NCI-H2081 treated with DMSO at 0.1 percent for 48 hours (cell line): ENCODE measurements at places on chromosomes 16 and 17.

DNA sequence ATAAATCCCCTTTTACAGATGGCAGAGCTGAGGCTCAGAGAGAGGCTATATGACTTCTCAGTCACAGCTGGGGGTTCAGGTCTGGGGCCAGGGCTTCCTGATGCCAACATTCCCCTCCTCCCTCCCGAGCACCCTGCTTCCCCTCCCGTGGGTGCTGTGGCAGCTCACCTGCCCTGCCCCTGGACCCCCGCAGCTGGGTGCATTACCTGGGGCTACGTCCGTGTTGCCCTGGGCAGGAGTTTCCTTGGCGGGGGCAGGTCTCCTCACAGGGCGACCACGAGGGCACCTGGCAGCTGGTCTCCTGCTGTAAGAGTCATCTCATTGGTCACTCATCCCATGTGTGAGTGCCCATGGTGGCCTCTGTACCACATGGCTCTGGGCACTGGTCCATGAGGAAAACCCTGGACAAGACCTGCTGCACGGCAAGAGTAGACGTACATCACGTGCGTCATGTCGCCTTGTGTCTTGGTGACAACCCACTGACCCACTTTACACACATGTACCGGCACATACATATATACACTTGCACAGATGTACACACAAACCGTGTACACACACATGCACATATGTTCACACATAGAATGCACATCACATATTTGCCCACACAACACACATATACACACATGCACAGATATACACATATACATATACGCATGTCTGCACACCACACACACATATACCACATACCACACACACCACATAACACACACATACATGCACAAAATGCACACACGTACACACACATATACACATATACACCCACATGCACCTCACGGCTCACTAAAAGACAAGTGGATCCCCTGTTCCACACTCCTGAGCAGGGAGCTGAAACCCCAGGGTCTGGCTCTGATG, 134.0 kb downstream of the FOXL1 start:
- DNase-seq, result no peak

GRCh38 chr16:75576384-75576811, 10.2 kb downstream of the GABARAPL2 start:
- no peak for DNase-seq

- no peak for DNase-seq
Measured at GRCh38 chr17:77872199-77872598, 86.3 kb upstream of the TNRC6C start.

- DNase-seq, result no peak
Measured at GRCh38 chr16:87692176-87692575, 73.6 kb downstream of the KLHDC4 start.

- no peak for DNase-seq
Measured at GRCh38 chr17:10768750-10769251, 35.1 kb downstream of the TMEM238L start.

GRCh38 chr16:1972490-1972877, 631 bp downstream of the TBL3 start:
- DNase-seq, result no peak

DNA sequence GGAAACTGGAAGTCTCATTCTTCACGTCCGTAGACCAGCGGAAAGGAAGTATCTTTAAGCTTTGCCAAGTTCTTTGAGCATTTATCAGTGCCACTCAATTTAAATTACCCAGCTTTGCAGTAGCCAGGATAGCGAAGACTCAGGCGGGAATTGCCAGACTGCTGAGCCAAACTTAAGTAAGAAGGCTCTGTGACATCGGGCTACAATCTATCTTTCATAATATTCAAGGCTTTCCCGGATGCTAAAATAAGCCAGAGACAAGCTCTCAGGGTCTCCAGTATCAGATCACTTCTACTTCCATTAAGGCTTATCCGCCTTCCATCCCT, 436 bp upstream of the BRIP1 start:
- DNase-seq, result no peak

GRCh38 chr16:49754495-49755312, 101.2 kb downstream of the ZNF423 start:
- no peak for DNase-seq

- DNase-seq, result no peak
Measured at GRCh38 chr17:80830020-80830780, 161.4 kb upstream of the CHMP6 start.

GRCh38 chr17:66753126-66753920, 81.6 kb upstream of the CACNG5 start:
- DNase-seq, result no peak

DNA sequence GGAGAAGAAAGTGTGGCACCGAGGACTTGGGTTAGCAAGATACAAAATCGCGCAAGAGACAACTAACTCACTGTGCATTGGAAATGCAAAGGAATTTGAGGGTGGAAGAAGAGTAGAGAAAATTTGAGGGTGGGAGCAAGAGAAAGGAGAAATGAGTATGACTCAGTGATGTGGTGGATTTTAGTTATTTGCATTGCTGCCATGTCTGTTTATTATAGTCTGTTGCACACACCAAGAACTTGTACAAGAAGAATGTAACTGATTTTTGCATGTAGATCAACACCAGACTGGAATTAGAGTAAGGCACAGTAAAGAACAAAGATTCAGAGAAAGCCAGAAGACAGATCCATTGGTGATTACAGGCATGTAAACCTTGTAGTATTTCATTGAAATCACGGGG, 71.6 kb upstream of the SMIM36 start:
- no peak for DNase-seq

- no peak for DNase-seq
Measured at GRCh38 chr16:27906883-27907282, 156.6 kb downstream of the GSG1L start.

- DNase-seq, result no peak
Measured at GRCh38 chr17:72470121-72470705, 349.4 kb downstream of the SOX9 start.

- no peak for DNase-seq
Measured at GRCh38 chr17:17235212-17236174, 1.5 kb downstream of the FLCN start.

GRCh38 chr17:29733166-29733565, 110.5 kb upstream of the CORO6 start:
- DNase-seq, result no peak

- no peak for DNase-seq
Measured at GRCh38 chr16:76634847-76635697, 357.9 kb downstream of the CNTNAP4 start.

DNA sequence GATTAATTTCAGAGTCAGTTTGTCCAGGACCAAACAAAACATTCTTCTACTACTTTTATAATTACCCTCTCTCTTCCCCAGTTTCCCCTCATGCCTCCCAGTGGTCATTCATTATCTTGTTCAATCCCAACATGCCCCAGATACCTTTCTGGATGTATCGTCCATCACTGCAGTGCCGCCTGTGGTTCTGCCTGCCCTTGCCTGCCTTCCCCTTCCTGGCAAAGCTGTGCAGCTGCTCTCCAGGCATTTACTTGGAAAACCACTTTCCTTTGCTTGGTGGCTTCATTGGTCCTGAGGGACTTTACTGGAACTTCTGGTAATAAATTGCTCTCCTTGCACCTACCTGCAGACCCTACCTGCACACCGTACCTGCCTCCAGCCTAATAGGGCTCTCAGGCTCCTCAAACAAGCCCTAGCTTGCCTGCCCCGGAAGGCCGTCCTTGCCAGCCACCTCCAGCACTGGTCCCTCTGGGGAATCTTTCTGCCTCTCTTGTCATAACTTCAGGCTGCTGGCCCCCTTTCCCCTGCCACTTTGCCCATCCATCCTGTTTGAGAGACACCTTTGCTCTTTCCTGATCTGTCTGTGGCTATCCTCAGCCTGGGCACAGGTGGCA, 19.5 kb upstream of the MSI2 start:
- DNase-seq, result no peak

- no peak for DNase-seq
Measured at GRCh38 chr17:36689089-36689667, 87.8 kb downstream of the MRM1 start.

- DNase-seq, result no peak
Measured at GRCh38 chr16:84183911-84184591, 2.8 kb downstream of the TAF1C start.

GRCh38 chr16:5508371-5508770, 410.8 kb upstream of the EEF2KMT start:
- DNase-seq, result no peak

GRCh38 chr17:21817791-21818364, 125.6 kb downstream of the KCNJ18 start:
- DNase-seq, result no peak

GRCh38 chr17:15648386-15648785, 28.9 kb upstream of the FBXW10B start:
- DNase-seq, result no peak

DNA sequence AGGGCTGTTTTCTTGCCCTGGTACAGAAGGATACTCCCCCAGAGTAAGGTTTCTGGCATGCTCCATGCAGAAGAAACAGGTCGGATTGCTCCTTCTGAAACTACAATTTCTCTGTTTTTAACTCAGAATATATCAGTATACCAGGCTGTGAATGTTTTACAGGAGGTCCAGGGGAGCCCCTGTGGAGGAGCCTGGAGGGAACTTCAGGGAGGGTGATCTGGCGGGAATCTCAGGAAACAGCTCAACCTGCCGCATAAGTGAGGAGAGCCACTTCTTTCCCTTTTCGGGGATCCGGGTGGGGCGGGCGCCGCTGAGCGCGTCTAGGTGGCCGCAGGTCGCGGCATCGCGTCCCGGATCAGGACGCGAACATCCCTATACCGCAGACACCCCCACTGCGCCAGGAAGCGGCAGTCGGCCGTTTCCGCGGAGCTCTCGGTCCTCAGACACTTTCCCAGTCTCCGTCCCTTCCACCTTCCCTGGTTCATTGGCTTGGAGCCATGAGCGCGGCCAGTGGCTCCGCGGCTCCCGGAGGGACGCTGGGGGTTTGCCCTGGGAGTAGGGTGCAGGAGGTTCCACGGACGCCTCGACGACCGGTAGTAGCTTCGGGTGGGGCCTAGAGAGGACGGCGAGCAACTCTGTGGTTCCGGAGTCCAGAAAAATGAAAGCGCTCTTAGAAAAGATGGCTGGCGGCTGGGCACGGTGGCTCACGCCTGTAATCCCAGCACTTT, 3.1 kb upstream of the ZNF764 start:
- no peak for DNase-seq

DNA sequence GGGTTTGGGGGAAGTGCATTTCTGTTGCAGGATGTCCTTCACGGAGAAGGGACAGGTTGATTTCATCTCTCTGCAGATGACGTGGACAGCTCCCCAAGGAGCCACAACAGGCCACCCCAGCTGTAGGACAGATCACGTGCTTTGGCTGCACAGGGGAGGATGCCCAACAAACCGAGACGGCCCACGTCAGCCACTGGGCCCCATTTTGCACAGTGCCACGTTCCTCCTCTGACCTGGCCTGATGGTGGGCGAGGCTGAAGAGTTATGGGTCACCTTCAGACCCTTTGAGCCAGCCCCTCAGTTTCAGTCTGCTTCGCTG, 9.0 kb upstream of the RHBDL3 start:
- DNase-seq, result no peak

DNA sequence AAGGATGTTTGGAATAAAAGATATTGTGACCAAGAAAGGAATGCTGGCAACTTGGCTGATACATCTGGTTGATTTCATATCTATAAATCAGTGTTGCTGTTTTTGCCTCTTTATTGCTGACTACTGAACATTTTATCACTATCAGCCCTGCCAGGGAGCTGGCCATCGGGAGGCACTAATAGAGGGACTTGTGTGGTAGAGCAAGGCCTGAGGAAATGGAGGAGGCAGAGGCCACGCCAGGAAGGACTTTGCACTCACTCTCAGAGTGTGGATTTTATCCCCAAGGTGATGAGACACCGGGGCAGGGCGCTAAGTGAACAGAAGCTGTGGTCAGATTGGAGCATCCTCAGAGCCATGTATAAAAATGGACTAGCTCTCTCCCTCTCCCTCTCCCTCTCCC, 9.3 kb upstream of the CYB561 start:
- no peak for DNase-seq

GRCh38 chr16:14360326-14361037, 269.6 kb downstream of the PARN start:
- DNase-seq, result no peak

GRCh38 chr16:87854053-87854906, 15.0 kb downstream of the SLC7A5 start:
- DNase-seq, result no peak

DNA sequence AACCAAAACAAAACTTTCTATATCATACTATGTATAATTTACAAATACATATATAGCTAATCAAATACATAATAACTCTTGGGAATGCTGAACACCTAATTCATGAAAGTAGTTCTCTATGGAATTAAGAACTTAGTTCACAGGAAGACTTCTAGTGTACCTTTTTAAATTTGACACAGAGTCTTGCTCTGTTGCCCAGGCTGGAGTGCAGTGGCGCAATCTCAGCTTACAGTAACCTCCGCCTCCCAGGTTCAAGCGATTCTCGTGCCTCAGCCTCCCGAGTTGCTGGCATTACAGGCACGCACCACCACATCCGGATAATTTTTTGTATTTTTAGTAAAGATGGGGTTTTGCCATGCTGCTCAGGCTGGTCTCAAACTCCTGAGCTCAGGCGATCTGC, 24.7 kb downstream of the RFWD3 start:
- no peak for DNase-seq

DNA sequence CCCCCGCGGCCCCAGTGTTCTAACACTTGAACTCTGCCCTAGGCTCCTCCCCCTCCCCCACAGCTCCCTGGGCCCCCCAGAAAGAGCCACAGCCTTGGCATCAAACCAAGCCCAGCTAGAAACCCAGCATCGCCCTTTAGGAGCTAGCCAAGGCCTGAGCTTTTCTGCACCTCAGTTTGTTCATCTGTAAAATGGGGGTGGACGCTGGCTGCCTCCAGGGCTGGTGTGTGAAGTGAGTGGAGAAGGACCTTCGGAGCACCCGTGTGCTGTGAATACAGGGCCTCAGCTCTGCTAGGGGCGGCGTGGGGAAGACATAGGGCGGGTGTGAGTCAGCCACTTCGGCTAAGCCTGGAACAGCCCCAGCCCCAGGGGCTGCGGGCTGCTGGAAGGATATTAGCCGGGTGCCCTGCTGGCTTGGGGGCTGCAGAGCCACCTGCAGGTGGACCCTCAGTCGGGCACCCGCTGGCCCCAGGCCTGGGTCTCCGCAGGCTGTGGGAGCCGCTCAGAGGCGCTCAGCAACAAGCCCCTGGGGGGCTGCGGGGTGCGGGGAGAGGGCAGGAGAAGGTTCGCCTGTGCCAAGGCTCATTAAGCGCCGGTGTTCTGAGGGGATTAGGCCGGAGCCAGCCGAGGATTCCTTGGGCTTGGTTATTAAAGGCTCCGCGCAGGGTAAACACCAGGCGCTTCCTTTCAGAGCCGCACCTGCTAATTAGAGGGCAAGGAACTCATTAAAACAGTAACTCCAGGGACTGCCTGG, 217.0 kb upstream of the CIBAR2 start:
- DNase-seq, result peak; percentile 56

DNA sequence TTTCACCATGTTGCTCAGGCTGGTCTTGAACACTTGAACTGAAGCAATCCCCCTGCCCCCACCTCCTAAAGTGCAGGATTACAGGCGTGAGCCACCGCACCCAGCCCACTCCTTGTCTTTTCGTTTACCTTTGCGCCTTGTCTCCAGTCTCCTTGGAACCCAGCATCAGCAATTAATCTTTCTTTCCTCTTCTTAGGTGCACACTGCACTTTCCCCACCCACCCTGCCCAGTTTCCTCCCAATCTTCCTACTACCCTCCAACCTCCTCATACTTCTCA, 1.5 kb upstream of the CLDN7 start:
- no peak for DNase-seq
